ENCODE measurements at places on chromosomes 4 and X. TPM values are rescaled to one million over a fixed set of nuclear protein-coding genes. Genes with fewer than 3 reads are reported as not detected.

DNA sequence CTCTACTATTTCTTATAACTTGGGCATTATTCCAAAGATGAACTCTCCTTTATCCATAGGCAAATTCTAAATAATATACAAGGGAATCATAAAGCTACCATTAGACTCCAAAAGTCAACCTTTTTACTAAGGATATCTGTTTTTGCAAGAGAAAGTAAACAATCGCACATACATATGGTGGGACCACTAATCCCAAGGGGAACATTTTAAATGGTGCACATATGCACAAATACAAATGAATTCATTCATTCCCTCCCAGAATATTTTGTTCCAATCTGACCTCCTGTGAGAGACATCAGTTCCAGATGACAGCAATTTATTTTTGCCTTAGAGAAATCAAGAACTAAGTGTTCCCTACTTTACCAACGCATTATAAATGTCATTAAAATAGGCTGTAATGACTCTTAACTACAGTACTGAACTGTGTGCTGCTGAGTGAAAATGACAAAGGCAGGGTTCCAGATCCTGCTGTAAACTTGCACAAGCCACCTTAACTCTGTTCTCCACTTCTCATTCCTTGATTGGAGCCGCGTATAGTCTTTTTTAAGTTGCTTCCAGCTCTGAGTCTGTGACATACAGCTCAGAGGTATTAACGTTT lies 2.0 kb downstream of the DHX15 start:
- no peak for DNase-seq

- DNase-seq, result peak; percentile 12
Observed at GRCh38 chr4:1194010-1194900, 21.9 kb upstream of the SPON2 start.

DNA sequence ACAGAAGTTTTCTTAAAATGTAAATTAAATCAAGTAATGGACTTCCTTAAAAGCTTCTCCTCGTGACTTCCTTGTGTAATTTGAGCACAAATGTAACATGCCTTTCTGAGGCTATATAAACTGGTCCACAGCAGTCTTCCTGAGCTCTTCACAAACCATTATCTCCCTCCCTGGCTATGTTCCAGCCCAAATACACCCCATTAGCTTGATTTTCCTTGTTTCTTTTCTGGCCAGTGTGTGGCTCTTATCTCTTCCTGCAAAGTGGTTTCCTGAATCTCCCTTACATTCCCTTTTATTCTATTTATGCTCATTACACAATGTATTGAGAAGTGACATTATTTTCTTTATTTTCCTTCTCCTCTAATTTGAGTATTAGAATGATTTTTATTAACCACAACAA lies 1085.3 kb upstream of the PCDH10 start:
- DNase-seq, result no peak

DNA sequence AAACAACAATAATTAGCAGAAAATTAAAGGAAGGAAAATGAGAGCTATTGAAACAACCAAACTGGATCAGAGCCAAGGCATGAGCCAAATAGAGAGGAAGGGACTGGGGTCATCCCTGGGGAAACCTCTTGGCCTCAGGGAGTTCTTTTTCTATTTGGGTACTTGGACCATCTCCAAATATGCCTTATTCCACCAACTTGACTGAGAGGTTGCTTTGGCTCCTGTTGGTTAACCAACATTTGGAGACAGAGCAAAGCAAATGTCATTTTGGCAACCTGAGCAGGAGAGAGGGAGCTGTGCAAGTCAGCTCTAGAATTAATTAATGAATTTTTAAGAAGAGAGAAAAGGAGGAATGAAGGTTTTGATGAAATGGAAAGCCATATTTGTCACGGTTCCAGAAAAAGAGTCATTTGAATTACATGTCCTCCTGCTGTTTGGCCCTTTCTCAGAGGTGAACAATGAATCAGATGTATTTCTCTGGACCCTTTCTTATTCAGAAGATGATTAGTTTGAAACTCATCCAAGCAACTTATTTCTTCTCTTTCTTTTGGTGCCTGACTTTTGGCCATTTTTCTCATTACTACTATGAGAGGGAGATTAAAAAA lies 119.1 kb downstream of the CNKSR2 start:
- no peak for DNase-seq

DNA sequence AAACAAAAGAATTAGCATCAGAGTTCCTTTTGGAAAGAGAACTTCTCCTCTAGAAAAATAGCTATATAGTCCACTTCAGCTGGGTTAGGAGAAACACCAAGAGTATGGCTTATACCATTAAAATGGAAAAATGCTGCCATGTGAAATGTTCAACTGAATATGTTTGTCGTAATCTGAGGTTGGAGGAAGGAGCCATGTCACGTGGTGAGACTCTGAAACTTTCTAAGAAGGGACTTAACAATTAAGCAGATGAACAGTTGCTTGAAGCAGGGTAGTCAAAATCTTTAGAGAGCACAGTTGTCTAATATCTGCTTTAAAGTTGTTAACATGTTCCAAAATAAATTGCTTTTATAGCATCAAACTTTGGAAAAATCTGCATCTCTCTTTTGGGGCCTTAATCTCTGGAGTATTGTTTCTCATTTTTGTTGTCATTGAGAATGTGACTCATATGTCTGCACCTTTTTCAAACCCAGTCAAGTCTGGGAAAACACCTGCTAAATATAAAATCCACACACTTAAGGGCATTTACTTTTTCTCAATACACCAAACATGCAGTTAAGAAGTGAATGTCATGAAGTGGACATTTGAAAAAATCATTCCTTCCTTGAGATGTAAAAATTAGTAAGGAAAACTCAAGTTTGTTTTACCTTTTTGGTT lies 168.8 kb upstream of the PDE5A start:
- no peak for DNase-seq

- no peak for DNase-seq
Observed at GRCh38 chr4:175419236-175419718, 392.8 kb downstream of the GPM6A start.

The PROM1 gene
- total RNA-seq, result not detected

The DMRTC1 gene
- 0.71 TPM for total RNA-seq

- DNase-seq, result no peak
Observed at GRCh38 chrX:149372866-149373265, 132.2 kb downstream of the IDS start.

The SLC34A2 gene
- not detected for total RNA-seq

DNA sequence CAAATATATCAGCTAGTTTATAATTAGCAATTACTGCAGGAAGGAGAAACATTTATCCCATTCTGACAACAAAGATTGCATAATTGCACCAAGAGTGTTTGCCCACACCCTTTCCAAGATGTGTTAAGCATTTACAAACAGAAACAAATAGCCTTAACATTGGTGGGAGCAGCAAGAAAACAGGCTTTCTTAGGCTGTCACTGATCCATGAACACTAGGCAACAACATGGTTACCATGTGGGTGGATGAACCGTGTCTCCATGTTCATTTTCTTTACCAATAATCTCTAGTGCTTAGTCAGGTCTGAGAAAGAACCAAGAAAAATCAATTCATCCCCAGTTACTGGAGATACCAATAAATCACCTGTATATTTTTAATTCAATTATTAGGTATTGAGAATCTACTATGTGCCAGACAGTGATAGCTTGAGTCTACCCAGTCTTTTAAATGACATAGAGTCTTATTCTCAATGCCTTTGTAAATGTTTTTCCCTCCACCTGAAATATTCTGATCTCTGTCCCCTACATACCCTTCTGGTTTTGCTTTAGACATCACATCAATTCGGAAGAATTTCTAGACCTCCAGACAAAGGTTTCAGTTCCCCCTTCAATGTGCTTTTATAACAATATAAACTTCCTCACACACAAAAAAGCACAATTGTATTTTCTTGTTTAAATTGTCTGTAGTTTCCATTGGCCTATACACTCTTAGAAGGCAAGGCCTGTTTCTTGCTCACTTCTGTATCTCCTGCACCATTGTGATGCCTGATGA lies 286.6 kb downstream of the PPP1R2C start:
- DNase-seq, result no peak

The TRIM75 gene
- total RNA-seq, result not detected
